ENCODE measurements at places on chromosomes 4 and X.

GRCh38 chr4:28436191-28437080, 1575.8 kb downstream of the STIM2 start:
- DNase-seq: no peak

GRCh38 chr4:168917138-168917779, 92.8 kb downstream of the CBR4 start:
- DNase-seq: no peak

DNA sequence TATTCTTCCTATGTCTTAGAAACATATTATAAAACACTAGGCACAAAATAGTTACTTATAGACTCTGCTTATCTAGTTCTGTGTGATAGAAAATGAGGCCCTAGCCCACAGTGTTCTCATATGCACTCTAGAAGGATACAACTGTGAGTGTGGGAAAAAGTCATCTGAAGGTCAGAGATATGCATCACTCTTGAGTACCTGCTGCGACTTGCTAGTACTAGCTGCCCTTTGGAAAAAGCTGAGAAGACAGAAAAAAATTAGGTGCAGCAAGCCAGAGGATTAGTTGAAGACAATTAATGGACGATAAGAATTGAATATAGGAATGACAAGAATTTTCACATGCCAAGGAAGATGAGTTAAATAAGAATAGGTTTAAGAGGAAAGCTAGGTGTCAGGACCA, 61.3 kb downstream of the MTHFD2L start:
- no peak for DNase-seq

DNA sequence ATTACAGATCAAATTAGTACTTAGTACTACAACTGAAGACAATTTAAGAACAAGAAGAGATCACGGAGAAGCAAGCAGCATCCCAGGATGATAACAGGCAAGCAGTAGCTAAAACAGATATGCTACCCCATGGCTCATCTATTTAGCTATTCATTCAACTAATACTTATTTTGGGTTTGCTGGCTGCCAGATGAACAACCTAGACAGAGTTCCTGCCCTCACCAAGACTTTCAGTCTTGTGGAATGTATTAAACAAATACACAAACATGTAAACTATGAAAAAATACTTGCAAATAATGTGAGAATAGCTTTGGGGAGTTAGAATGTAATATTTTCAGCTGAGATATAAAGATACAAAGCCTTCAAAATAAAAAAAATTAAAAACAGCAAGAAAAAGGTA, 2.4 kb upstream of the CORIN start:
- no peak for DNase-seq

- DNase-seq: no peak
Measured at GRCh38 chrX:44816367-44816766, 27.5 kb upstream of the DUSP21 start.

GRCh38 chr4:17283832-17284231, 228.1 kb downstream of the QDPR start:
- DNase-seq: no peak

- no peak for DNase-seq
Measured at GRCh38 chr4:125016892-125017299, 297.9 kb upstream of the FAT4 start.

DNA sequence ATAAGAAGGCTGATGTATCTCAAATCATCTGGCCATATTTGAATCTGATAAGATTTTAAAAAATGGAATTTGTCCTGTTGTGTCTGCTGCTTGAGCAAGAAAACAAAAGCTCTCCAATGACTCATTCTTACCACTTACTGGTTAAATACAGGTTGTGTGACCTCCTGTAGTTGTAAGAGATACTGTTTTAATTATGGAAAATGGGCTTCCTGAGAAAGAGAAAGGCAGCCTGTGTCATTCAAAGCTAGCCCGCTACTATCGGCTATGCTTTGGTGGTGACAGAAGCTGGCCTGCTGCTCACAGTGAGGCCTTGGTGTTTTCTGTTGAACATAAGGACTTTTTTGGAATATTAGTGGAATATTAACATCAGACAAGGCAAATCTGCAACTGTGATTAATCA, 1722.1 kb upstream of the PCDH10 start:
- DNase-seq: no peak

GRCh38 chr4:179927473-179927872, 2315.7 kb upstream of the TENM3 start:
- no peak for DNase-seq

- DNase-seq: no peak
Measured at GRCh38 chr4:86543560-86544309, 50.4 kb upstream of the PTPN13 start.

DNA sequence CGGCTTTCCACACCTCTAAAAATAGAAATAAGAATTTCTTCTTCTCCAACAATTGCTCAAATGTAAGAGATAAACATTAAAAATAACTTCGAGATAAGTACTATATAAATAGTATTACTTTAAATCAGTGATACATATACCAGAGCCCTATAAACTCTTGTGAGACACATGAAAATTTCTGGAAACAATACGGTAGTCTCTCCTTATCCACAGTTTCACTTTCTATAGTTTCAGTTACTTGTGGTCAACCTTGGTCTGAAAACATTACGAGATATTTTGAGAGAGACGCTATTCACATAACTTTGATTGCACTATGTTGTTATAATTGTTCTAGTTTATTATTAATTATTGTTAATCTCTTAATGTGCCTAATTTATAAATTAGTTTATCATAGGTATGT, 101.5 kb upstream of the CXXC4 start:
- no peak for DNase-seq

DNA sequence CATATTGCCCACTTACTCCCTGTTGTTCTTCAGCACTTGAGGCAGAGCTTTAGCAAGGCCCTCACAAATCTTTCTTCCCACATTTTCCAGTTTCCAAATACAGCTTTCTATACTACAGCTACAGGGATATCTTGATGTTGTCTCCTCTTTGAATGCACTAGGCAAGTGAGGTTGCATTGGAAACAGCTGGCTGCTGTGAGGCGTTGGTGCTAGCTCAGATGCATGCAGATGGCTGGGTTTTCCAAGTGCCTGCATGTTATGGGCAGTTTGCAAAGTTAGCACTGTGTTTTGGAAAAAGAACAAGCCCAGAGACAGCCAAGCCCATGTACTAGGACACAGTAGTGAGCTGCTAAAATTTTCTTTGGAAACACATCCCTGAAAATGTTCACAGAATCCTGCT, 315.1 kb upstream of the RASGEF1B start:
- no peak for DNase-seq

DNA sequence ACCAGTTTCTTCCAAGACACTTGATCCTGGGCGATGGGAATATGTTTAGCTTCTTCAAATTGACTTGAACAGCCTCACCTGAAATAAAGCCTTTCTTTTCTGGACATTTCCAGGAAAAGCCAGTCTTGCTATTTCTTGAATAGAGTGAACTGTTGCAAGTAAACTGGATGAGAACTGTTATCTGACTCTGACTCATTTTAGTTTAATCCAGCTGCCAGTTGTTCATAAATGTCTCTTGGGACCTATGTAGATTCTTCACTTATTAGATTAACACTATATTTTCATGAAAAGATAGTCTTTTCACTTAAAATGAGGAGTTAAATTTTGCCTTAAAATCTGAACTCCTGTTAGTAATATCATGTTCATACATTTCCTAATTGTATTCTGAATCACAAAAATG, 615.4 kb upstream of the GALNT7 start:
- no peak for DNase-seq

- peak; percentile 47 for DNase-seq
Measured at GRCh38 chrX:40267334-40268187, 169.8 kb upstream of the BCOR start.

DNA sequence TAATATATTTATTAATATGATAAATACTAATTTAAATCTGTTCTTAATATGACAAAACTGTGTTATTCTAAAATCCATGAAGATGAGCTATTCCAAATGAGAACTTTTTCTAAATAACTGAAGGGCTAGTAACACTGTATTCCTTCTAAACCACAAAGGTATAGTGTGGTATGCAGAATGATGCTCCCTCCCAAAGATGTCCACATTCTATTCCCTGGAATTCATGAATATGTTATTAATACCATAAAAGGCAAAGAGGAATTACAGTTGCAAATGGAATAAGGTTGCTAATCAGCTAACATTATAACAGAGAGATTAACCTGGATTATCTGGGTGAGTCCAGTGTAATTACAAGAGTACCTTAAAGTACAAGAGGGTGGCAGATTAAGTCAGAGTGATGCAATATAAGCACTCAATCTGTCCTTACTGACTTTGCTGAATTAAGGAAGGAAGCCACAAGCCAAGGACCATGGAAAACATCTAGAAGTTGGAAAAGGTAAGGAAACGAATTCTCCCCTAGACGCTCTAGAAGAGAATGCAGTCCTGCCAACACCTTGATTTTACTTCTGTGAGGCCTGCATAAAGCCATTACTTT, 20.7 kb upstream of the MAB21L2 start:
- DNase-seq: no peak

GRCh38 chr4:88029556-88029955, 22.1 kb downstream of the PKD2 start:
- no peak for DNase-seq

GRCh38 chr4:2537011-2537830, 774 bp downstream of the FAM193A start:
- no peak for DNase-seq

DNA sequence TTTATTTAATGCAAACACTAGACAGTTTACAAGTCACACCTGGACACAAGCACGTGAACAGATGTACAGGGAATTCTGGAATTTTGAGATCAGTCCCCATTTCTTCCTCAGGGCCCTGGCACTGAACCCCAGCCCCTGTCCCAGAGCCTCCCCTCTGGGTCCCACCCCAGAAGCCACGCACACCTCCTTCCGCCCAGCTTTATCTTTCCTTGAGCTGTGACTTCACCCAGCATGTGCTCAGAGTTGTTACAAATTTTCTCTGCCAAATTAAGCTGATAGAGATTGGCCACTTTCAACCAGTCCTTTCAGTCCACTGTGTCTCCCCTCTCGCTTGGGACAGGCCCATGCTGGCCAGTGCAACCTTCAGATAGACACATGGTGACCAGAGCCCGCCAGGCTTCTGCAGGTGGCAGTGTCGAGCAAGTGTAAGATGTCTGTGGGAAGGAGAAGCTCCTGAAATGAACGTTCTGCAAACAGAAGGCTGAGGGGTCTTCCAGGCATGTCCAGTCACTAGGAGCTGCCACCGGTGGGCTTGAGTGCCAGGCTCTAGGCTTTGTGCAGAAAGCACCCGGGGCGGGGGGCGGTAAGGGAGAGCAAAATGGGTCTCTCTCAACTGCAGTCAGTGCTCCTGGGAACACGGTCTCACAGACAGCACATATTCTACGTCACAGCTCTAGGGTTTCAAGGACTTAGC, 73.3 kb downstream of the MTMR1 start:
- DNase-seq: no peak

DNA sequence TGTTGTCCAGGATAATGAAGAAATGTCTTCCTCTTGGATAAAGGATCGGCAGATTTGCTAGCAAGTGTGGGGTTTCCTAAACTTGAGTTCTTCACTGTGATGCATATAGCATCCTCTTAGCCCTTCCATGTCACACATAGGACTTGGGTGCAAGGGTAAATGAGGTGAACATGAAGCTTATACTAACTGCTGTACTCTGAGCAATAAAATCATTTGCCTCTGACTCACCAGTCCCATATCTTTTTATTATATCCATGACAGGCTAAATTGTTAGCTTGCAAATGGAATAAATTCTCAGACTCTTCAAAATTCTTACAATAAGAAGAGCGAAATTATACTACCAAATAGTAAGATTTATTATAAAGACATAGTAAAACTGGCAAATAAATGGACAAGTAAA, 14.7 kb upstream of the TBC1D1 start:
- DNase-seq: no peak

GRCh38 chrX:119406776-119407175, 7.6 kb downstream of the SLC25A43 start:
- no peak for DNase-seq

DNA sequence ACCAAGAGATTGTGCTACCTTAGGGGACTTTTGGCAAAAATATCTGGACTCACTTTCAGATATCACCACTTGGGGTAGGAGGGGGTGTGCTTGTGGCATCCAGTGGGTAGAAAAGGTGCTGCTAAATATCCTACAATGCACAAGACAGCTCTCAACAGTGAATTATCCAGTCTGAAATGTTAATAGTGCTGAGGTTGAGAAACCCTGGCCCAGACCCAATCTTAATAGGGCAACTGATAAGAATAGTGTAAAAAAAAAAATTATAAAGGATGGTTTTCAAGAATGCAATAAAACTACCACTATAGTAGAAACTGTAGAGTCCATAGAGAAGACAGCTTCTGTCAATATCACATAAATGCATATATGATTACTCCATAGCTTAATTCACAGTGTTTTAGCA, 185.5 kb downstream of the ZNF330 start:
- no peak for DNase-seq

GRCh38 chr4:56531823-56532222, 26.2 kb downstream of the ARL9 start:
- DNase-seq: no peak

GRCh38 chr4:148495463-148495862, 53.2 kb upstream of the NR3C2 start:
- no peak for DNase-seq

- DNase-seq: no peak
Measured at GRCh38 chr4:82801910-82802521, 3.4 kb upstream of the SCD5 start.

GRCh38 chr4:159017323-159018026, 85.4 kb upstream of the RAPGEF2 start:
- no peak for DNase-seq

DNA sequence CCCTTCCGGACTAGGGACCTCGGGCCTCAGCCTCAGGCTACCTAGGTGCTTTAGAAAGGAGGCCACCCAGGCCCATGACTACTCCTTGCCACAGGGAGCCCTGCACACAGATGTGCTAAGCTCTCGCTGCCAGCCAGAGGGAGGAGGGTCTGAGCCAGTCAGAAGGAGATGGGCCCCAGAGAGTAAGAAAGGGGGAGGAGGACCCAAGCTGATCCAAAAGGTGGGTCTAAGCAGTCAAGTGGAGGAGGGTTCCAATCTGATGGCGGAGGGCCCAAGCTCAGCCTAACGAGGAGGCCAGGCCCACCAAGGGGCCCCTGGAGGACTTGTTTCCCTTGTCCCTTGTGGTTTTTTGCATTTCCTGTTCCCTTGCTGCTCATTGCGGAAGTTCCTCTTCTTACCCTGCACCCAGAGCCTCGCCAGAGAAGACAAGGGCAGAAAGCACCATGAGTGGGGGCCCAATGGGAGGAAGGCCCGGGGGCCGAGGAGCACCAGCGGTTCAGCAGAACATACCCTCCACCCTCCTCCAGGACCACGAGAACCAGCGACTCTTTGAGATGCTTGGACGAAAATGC, at the start of gene WAS:
TSS of gene WAS (plus strand) at position 389 of the 572 bp plus-strand sequence. CDS start at position 444, 55 bp downstream.
- no peak for DNase-seq

All from anterior cingulate cortex (tissue), 58 donors.